ENCODE measurements at places on chromosomes 16 and 17.

- no peak for DNase-seq
Observed at GRCh38 chr17:2580661-2581060, 12.8 kb upstream of the PAFAH1B1 start.

- DNase-seq, result peak; percentile 77
Observed at GRCh38 chr17:40818733-40819527, 3.5 kb downstream of the KRT10 start.

GRCh38 chr17:78915872-78916632, 9.1 kb downstream of the TIMP2 start:
- DNase-seq, result no peak

- no peak for DNase-seq
Observed at GRCh38 chr17:10420811-10421210, 939 bp downstream of the MYH8 start.

DNA sequence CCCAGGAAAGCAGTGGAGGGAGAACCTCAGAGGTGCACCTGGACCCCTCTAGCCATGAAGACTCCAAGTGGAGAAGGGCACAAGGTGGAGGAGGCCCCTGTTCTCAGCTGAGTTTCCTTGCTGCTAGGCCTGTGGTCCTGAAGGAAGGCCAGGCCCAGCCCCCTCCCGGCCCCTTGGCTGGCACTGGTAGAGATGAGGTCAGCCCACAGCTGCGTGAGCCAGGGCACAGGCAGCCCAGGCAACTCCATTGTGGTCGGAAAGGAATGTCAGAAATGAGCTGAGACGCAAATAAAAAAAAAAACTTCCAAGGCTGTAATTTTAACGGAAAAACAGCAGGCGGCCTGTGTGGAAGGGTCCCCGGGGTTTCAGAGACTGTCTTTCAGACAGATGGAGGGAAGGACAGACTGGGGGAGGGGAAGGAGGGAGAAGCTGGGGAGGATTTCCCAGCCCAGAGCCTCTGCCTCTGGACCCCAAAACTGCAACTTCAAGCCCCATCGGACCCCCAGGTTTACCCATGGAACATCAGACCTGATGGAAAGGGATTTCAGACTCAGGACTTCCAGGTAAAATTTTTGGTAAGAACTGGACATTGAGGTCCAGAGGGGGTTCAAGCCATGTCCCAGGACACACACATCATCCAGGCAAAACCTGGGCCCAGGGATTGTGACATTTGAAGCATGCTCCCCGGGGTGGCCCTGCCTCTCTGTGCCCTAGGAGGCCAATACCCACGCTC, 25.6 kb upstream of the MRPS23 start:
- DNase-seq, result no peak

DNA sequence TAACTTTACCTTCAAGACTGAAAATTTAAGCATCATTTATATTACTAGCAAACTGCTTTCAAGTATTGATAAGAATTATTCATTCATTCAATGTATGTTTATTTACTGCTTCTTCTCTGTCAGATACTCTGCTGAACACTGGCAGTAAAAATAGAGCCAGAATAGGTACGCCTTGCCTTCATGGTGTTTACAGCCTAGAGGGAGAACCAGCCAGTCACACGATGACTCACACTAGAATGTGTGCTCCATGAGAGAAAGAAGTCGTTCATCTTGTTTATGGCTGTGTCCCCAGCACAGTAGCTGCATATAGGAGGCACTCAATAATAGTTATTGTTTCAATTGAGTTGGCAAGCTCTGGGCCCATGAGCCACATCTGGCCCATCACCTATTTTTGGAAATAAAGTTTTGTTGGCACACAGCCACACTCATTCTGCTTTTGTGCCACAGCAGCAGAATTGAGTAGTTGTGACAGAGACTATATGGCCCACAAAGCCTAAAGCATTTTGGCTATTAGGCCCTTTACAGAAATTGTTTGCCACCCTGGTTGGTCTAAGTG, 84.2 kb downstream of the TMC6 start:
- DNase-seq, result no peak

- no peak for DNase-seq
Observed at GRCh38 chr17:6514371-6514770, 42.0 kb downstream of the PITPNM3 start.

- DNase-seq, result no peak
Observed at GRCh38 chr16:47858333-47858982, 297.3 kb downstream of the ABCC12 start.

DNA sequence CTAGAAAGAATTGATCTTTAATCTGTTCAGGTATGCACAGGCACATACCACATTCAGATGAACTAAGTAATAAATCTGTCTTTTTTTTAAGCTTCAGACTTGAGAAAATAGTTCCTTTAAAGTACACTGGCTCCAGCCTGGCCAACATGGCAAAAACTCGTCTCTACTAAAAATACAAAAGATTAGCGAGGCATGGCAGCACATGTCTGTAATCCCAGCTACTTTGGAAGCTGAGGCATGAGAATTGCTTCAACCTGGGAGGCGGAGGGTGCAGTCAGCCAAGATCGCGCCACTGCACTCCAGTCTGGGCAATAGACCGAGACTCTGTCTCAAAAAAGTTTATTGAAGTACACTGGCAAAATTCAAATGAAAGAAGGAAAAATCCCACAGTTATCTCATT, 111.0 kb upstream of the NETO2 start:
- no peak for DNase-seq

DNA sequence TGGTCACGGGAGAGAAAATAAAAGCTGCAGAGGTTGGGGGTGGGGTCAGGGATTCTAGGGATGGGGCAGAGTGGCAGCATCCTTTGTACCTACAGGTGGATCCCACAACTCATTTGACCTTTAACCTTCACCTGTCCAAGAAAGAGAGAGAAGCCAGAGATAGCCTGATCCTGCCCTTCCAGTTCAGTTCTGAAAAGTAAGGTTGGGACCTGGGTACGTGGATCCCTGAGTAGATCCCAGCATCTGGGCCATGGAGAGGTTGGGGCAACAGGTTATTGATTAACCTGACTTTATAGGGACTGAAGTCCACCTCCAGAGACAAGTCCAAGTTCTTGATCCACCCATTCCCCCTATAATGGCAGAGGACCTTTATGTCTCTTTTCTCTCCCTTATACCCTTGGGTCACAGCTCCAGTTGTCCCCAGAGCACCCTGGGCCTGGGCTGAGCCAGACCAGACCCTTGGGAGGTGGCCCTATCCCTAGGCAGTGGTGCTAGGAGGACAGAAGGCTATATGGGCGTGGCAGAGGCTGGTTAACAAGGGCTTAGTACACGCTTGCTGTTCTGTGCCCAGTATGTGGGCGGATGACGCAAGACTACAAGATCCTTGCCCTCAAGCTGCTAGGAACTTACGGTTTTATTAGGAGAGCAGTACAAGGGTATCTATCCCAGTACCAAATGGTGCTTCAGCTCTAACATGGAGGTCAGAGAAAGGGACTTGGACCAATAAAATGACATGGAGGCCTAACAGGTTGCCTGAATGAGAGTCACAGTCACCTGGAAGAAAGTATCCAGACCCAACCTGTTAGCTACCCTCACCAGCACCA, 3.3 kb downstream of the CLDN7 start:
- DNase-seq, result no peak

DNA sequence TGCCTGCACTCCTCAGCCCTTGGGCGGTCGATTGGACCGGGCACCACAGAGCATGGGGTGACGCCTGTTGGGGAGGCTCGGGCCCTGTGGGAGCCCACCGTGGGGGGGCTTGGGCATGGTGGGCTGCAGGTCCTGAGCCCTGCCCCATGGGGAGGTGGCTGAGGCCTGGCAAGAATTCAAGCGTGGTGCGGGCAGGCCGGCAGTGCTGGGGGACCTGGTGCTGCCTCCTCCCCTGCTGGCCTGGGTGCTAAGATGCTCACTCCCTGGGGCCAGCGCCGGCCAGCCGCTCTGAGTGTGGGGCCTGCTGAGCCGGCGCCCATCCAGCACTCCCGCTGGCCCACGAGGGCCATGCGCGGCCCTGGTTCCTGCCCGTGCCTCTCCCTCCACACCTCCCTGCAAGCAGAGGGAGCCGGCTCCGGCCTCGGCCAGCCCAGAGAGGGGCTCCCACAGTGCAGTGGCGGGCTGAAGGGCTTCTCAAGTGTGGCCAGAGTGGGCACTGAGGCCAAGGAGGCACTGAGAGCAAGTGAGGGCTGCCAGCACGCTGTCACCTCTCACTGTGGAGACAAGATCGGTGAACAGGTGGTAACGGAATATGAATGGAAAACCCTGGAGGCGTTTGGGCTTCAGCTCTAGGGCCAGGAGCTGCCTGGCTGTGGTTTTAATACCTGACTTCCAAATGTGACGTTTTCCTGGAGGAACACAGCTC, 28.5 kb downstream of the ST6GALNAC1 start:
- DNase-seq, result no peak

GRCh38 chr16:31440516-31441184, 1.9 kb downstream of the ZNF843 start:
- no peak for DNase-seq

DNA sequence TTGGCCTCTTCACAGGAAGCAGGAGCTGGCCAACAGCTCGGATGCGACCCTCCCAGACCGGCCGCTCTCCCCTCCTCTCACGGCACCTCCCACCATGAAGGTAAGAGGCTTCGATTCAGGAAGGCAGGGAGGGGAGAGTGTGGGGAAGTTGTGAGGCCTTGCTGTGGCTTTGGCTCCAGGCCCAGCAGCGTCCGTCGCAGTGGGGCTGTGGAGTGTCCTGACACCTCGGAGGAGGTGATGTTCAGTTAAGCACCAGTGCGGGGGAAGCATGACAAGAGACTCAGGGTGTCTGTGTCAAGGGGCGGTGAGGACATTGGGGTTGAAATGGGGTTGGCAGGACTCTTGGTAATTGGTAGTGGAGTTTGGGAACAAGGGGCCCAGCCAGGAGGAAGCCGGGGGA, 109.0 kb downstream of the RAP1GAP2 start:
- DNase-seq, result no peak

DNA sequence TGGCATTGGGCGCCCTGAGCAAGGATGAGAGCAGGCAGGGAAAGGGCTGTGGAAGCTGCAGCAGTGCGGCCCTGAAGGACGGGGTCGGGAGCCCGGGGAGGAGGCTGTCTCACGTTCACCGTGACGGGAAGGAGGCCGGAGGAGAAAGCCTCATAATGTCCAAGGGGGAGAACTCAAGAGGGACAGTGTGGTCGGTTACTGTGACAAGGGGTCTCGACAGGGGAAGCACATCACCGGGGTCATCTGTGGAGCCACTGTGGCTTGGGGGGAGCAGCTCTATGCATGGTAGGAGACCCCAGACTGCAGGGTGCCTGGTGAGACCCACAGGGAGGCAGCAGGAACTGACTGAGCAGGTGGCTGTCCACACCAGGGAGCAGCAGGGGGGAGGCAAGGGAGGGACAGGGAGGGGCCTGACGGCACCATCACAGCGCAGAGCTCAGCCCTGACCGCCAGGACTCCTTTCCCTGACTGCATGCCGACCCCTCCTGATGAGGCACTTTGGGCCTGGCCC, 154.6 kb upstream of the CHMP6 start:
- DNase-seq, result no peak

DNA sequence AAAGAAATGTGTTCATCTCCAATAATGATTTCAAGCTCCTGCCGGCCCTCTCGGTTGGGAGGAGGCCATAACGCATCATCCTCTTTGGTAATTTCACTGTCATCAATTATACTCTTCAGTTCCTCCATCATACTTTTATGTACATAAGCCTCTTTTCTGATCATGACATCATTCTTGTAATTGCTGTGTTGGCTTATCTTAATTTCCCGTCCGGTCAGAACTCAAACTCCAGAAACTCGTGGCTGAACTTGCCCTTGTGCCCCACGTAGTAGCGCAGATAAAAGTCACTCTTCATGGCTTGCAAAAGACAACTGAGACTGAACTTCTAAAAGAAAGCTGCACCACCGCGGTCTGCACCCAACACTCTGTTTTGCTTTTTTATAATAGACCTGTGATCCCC, 13.6 kb downstream of the TMEM220 start:
- DNase-seq, result no peak

DNA sequence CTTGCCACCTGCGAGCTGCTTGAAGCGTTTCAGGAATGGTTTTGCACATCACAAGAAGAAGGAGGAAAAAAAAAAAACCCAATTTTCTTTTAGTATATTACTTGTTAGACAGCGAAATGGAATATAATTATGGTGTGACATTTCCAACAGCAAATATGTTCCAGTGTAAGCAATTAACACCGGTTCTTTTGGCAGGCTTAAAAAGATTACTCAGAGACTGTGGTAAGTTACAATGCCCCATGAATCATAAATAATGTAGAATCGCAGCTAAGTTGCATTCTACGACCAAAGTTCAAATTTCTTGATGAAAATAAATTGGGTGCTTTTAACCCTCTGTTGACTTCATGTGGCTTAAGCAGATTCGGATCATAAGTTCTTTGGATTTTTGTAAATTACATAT, 245.2 kb downstream of the XYLT1 start:
- no peak for DNase-seq
